ENCODE measurements at places on chromosomes 4 and X.

- DNase-seq: no peak
Measured at GRCh38 chr4:76589402-76589801, 154.4 kb downstream of the SHROOM3 start.

DNA sequence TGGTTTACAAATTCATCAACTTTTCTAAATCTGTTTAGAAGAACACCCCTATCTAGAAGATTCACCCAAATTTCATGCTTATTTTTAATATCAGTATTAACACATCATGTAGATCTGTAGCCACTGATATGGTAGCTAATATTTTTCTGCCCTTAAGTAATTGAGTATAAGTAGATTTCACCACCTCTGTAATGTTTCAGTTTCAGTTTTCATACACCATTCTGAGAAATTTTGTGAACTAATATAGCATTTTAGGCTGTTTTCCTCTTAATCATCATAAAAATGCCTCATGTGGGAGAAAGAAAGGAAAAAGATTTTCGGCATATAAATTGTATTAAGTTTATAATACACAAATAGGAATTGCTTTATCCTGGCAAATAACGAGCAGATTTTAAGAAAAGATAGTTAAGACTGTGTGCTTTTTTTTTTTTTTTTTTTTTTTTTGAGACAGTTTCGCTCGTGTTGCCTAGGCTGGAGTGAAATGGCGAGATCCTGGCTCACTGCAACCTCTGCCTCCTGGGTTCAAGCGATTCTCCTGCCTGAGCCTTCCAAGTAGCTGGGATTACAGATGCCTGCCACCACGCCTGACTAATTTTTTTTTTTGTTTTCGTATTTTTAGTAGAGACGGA lies 21.4 kb upstream of the RBPJ start:
- no peak for DNase-seq

DNA sequence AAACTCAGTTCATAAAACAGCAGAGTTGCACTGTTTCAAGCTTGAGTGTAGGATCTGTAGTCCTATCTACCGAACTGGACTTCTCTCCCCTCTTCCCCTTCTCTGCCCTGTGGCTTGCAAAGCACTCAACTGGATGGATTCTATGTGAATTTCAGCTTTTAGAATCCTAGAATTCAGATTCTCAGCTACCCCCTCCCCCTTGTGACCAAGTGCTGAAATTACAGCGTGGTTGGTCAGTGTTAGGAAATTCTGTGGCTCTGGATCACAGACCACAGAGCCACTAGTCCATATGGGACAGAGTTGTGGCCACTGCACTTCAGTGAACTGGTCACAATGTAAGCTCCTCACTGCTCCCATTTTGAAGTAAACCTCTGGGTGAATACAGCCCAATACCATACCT lies 64.6 kb upstream of the TRPC5 start:
- no peak for DNase-seq

DNA sequence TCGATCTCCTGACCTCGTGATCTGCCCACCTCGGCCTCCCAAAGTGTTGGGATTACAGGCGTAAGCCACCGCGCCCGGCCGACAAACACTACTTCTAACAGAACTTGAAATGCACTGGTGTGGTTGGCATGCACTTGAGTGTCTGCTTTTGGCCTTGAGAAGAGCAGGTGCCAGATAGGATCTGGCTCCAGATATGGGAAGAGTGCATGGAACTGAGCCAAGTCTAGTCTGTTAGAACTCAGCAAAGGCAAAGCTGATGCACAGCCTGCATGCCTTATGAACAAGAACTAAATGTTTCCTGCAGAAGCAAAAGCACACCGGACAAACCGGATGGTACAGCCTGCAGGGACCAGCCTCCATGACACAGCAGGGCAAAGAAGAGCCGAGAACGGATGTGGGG lies 35.1 kb upstream of the TBL1X start:
- no peak for DNase-seq

- DNase-seq: no peak
Measured at GRCh38 chr4:70691661-70692060, 3.3 kb downstream of the UTP3 start.

DNA sequence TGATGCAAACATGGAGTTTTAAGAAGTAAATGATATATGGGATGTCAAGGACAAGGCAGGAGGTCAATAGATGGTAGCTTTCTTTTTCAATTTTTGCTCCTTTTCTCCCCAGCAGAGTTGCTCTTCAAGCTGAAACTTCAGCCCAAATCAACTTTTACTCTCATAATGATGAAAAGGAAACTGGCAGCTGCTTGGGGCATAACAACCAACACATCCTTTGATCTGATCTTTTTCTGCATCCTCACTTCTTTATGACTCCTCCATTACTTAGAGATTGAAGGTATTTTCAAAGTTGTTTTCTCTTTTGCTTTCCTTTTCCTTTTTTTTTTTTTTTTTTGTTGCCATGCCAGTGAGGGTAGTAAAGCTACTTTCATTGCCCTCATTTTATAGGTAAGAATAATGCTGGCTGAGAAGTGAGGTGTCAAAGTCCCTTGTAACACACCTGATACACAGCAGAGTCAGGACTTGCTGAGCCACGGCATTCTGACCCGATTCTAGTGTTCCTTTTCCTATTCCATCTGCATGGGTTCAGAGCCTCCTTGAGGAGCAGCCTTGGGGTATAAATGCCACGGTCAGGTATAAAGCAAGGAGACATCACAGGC lies 26.9 kb downstream of the SLC2A9 start:
- DNase-seq: no peak

DNA sequence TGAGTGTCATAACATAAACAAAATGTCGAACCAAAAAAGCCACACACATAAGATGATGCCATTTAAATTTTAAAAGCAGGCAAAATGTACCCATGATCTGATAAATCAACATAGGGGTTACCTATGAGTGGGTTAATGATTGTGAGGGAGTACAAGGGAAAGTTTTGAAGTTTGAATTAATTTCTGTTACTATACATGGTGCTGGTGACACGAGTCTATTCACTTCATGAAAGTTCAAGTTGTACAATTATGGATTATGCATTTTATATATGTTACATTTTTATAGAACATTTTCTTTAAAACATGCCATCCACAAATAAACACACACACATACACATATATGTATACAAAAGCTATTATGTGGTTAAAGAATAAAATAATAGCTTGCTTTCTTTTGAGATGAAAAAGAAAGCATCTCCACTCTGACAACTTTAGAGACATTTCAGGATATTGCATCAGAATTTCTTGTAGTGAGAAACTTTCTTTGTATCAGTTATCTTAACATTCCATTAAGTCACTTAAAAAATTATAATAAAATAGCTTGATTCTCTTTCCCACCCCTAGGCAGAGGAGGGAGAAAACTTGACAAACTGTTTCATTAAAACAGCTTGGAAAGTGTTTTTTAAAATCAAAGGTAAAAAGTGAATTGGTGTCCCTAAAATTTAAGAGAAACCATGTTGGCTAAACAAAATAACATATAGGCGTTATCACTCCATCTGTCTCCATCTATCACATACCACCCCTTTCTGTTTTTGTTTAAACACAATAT lies 891.8 kb upstream of the NDST4 start:
- no peak for DNase-seq

GRCh38 chr4:169342159-169342860 lies 71.6 kb upstream of the SH3RF1 start:
- no peak for DNase-seq

- DNase-seq: no peak
Measured at GRCh38 chr4:76963131-76963750, 13.7 kb downstream of the SEPTIN11 start.

DNA sequence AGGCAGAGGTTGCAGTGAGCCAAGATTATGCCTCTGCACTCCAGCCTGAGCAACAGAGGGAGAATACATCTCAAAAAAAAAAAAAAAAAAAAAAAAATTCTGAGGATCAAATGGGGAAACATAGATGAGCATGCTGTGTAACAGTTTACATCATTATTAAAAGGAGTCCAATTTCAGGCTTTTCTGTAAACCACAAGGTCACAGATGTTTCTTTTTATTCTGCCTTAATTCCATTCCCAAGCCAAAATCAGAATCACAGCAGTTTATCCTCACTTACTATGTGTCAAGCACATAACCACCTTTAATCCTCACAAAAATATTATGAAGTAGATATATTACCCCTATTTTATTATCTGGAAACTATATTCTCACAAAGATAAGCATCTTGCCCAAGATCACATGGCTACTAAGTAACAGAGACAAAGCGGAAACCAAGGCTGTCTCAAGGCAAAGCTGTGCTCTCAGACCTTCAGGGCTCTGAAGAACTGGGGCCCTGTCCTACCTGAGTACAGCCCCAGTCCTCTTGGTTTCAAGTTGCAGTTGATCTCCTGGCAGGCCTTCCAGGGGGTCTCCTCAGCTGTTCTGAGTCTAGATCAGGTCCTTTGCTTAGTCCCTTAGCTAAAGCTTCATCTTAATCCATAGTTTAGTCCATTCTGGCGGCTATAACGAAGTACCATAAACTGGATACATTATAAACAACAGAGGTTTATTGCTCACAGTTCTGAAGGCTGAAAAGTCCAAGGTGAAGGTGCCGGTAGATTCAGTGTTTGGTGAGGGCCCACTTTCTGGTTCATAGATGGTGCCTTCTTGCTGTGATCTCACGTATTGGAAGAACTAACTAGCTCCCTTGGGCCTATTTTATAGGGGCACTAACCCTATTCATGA lies 141.3 kb downstream of the PALLD start:
- DNase-seq: no peak

- DNase-seq: no peak
Measured at GRCh38 chrX:15359701-15360100, 24.4 kb upstream of the PIGA start.

- no peak for DNase-seq
Measured at GRCh38 chr4:13327991-13328390, 156.1 kb downstream of the RAB28 start.

- no peak for DNase-seq
Measured at GRCh38 chrX:136168929-136169735, 21.8 kb downstream of the FHL1 start.

DNA sequence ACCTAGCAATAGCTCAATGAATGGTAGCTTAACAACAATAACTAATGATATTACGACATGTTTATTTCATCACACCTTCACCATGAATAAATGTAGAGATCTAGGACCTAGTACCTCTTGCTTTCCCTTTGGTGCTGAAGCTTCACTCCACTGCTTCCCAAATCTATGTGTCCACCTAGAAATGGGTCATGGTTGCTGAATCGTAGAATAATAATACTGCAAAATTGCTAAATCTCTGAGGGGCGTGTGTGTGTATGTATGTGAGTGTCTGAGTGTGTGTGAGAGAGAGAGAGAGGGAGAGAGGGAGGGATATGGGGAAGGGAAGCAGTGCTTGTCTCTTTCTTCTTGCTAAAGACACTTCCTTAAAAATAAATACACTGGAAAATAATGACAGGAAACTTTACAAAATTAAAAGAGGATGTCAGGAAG lies 109.3 kb upstream of the BMP2K start:
- no peak for DNase-seq

DNA sequence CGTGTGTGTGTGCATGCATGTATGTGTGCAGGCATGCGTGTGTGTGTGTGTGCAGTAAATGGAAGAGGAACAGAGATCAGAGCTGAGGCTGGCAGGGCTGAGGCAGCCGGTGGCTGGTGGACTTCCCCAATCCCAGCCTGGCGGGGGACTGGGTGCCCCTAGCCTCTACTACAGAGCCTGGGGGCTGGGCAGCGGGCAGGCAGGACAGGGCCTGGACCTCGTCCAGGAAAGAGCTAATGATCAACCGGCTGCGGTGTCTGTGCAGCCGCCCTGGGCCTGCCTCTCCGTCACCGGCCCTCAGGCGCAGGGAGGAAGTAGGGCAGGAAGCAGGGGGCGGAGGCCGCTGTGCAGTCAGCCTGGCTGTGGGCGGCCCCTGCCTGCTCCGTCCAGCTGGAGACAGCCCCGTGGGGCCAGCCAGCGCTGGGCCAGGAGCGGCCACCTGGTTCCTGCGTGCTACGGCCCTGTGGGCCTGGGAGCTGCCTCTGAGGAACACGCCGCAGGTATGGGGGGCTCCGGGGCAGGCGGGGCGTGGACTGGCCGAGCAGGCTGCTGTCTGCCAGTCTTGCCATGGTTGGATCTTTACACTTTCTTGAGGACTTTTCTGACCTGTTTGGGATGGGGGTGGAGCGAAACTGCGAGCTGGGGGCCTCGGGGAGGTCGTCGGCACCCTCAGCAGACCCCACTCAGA lies at the start of gene SH3TC1:
SH3TC1 (plus strand) TSS at position 385 of the 688 bp plus-strand sequence. CDS start 5,905 bp downstream, outside the sequence.
- peak; percentile 80 for DNase-seq

GRCh38 chr4:122500852-122501501 lies 44.5 kb upstream of the IL2 start:
- DNase-seq: no peak

- DNase-seq: no peak
Measured at GRCh38 chr4:184289179-184289535, 71.5 kb upstream of the ENPP6 start.
